ENCODE measurements at places on chromosomes 5 and 9.

DNA sequence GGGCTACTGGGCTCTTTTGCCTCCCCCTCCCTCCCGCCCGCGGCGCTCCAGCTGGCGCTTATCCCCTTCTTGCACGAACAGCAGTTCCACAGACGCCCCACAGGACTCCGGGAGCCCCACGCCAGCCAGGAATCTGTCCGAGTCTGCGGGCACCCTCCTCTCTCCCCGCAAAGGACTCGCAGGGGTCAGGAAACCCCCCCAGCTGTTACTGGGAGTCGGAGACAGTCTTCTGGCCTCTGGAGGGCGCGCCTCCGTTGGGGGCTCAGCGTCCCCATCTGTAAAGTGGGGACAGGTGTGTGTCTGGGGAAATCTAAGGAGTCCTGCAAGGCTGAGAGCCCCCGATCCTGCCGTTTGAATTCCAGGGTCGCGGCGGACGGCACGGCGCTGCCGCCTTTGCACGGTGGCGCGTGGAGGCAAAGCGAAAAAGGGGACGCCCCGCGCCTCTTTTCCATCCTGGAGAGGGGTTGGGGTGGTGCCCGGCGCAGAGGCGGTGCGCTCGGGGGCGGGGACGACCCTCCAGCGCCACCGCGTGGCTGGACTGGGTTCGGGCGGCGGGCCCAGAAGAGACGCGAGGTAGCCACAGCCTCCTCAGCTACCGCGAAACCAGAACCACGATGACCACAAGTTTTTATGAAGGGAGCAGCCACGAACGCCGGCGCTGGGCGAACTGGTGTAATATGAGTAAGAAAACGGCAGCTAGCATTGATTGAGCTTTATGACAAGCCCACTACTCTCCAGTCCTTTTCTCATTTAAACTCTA, 2.8 kb upstream of the CCIN start:
- DNase-seq = no peak

- DNase-seq = no peak
These were observed 40.7 kb downstream of the NR3C1 start for GRCh38 chr5:143362664-143363227.

- no peak for DNase-seq
These were observed 1.4 kb downstream of the GDA start for GRCh38 chr9:72150661-72151060.

GRCh38 chr5:91390268-91390667, 7.2 kb upstream of the ARRDC3 start:
- no peak for DNase-seq

DNA sequence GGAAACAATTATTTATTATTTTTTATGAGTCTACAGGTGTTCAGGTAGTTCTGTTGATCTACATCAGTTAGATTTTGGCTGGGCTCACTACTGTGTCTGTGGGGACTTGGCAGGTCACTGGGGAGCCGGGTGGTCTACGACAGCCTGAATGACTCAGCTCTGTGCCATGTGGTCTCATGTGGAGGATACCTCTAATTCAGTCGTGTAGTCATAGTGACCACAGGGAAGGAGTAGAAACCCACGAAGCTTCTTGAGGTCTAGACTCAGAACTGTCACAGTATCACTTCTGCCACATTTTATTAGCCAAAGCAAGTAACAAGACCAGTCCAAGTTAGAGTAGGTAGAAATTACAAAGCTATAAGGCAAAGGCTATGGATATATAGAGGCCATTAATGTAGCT, 64.7 kb upstream of the GRAMD2B start:
- no peak for DNase-seq

DNA sequence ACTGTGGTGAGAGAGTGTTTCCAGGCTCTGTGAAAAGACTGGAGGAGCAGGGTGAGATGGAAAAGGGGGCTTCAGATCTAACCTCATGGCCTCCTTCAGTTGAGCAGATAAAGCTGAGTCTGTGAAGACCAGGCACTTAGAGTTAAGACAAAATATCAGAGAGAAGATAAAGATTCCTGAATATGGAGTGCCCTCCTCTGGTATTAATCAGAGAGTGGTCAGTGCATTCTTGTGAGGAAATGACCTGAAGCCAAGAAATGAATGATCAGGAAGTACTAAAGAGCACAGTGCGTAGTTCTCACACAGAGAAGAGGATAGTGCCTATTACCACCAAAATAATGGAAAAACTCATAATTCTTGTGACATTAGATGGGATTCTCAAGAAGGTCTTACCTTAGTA, 1417.0 kb upstream of the ACO1 start:
- DNase-seq = no peak

DNA sequence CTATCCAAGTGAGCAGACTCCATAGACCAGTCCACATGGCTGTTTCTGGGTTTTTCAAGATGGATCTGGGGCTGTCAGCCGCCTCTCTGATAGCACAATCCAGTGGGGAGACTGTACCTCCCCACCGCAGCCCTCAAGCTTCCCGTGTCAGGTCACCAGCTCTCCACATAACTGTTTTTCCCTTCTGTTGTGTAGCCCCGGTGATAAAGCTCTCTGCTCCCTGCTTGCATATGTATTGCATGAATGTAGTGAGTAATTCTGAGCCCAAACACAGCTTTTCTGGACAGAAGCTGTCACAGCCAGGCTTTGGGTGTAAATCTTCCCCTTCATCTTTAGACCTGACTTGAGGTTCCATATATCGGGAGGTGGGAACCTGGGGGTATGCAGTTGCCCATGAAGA, 23.1 kb upstream of the CFAP157 start:
- peak; percentile 45 for DNase-seq

DNA sequence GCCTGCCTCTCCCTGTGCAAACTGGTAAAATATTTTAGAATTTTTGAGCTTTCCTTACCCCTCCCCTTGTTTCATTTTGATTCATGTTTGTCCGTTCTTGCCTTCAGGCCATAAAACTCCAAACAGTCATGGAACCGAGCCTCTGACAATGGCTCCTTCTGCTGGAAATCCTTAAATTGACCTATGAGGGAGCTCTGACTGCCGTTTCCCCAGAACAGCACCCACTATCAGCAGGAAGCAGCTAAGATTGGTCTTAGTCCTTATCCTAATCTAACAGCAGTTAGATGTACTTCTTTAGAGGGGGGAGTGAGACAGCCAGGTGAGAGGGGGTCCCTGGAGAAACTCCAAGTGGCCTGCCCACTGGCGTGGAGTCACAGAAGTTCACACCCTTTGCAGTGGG, 106.7 kb downstream of the FAM174A start:
- no peak for DNase-seq

GRCh38 chr9:127105805-127106465, 16.5 kb downstream of the ANGPTL2 start:
- DNase-seq = no peak

GRCh38 chr5:135671052-135671705, 92.4 kb upstream of the CXCL14 start:
- no peak for DNase-seq

- DNase-seq = no peak
These were observed 15.4 kb downstream of the FAM81B start for GRCh38 chr5:95406426-95407090.

DNA sequence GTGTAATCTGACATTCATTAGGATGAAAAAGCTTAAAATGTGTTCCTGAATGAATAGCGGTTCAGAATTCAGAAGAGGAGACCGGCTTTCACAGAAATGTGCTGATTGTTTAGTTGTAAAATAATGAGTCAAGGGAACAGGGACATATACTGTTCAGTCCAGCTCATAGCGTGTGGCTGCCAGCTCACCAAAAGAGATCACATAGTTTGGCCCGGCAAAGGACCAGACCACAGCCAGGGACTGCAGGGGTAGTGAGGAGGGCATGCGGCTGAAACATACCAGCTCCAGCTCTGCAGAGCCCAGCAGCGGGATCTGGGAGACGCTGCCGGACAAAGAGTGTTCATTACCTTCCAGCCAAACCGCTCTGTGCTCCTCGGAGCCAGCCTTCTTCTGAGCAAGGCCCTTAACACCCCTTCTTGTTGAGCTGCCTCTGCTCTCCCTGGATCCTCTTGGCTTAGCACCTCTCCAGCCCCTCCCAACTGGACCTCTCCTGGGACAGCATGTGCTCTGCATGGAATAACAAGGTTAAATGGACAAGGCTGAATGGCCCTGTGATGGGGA, 116.8 kb upstream of the CNTLN start:
- DNase-seq = peak; percentile 91

DNA sequence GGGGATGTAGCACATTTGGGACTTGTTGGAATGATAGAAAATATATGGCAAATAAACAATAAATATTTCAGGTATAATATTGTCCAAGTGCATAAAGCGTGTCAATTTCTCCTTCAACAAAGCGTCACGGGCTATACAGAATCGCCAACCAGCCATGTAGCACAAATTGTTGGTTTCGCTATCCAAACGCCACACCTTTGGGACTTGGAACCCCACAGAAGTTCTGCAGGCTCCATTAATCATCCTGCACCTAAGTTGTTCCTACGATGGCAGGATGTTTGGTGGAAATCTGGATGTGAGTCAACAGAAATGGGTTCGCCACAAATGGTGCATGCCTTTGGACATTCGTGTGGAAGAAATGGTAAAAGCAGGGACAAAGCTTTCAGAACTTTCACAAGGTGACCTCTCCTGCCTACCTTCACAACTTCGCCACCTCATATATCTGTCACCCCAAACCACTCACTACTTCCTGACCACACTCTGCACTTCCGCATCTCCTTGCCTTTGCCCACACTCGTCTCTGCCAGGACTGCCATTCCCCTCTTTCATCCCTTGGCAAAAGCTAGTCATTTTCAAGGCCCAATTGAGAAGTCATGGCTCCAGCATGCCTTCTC, 95.7 kb downstream of the LHFPL2 start:
- DNase-seq = no peak

DNA sequence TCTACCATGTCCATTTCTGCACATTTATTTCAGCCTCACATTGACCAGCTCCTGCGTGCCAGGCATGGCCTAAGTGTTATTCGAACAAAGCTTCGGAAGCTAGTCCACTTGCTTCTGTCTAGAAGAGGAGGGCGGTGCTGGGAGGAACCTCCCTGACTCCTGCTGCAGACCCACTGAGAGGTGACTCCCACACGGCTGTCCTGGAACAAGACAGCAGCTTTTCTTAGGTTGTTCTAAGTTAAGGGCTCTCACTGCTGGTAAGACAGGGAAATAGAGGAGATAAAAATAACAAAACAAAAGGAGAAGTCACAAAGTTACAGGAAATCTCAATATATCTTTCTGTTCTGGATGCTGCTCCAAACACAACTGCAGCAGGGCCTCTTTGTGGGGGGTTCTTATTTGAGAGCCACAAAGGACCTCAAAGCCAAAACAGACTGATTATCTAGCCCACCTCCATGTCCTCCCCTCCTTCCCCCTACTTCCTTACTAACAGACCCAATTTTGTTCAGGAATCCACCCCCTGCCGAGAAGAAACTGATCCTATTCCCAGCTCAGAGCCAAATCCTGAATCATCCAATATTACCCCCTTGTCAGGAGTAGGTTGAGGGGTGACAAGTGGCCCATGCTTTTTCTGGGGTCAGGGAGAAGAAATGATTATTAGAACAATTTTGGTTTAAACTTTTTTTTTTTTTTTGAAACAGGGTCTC, 28.4 kb upstream of the KCNIP1 start:
- DNase-seq = no peak

- no peak for DNase-seq
These were observed 117.5 kb upstream of the OTULINL start for GRCh38 chr5:14464096-14464495.

DNA sequence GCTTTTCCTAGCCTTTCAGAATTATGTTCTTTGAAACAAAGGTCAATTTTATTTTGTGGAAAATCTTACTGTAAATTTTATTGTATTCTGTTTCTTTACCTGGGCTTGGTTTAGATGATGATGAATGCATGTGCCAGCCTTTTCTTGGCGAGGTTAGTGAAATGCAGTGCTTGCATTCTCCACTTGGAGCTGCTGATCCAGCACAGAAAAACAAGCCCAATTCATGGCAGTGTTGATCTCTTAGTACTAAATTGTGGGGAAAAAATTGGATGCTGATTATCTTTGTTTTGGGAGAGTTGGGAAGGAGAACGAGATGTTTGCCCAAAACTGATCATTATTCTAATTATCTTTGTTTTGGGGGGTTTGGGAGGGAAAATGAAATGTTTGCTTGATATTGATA, 3.7 kb downstream of the HABP4 start:
- peak; percentile 47 for DNase-seq

- no peak for DNase-seq
These were observed 65.3 kb downstream of the GADD45G start for GRCh38 chr9:89670114-89670513.

- no peak for DNase-seq
These were observed 20.7 kb downstream of the PTPN3 start for GRCh38 chr9:109477258-109478050.

DNA sequence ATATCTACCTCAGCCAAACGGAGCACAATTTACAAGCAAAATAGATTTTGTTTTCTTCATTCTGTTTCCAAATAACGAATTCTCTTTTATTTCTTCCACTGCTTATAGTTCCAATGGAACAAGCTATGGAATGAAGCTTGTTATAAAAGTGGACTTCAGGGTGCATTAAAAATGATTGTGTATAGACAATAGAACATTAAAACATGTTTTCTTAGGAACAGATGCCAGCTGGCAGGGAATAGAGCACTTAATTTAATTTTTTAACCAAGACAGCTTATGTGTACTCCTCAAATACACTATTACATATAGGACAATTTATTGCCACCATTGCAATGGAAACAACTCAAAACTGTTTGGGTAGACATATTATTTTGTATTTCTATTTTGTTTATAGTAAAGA, 860.1 kb upstream of the TYRP1 start:
- DNase-seq = no peak

- no peak for DNase-seq
These were observed 170.7 kb downstream of the PDE4D start for GRCh38 chr5:59722874-59723273.

DNA sequence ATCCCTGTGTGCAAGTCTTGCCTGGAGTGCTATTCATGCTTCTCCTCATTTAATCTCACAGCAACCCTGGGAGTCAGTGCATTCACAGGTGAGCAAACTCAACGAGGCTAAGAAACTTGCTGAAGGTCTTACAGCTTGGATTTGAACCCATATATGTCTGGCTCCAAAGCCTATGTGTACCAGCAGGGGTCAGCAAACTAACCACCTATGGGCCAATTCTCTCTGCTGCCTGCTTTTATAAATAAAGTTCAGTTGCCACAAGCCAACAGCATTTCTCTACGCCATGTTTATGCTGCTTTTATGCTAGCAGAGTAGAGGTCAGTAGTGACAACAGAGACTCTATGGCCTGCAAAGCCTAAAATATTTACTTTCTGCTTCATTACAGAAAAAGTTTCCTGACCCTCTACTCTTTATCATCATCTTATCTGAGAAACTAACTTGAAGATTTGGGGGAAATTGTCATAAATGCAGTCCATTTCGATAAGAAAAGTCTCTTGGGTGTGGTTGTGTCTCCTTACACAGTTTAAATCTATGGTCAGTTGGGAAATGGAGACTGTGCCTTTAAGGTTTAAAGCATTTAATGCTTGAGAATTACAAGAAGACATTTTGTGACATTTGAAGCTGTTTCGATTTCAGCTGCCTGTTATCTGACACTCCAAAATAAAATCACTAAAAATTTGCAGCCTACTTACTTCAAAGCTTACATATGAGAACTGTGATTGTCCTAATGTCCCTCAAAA, 137.7 kb downstream of the PRELID2 start:
- peak; percentile 34 for DNase-seq

- peak; percentile 17 for DNase-seq
These were observed 216.9 kb downstream of the GABBR2 start for GRCh38 chr9:98491828-98492227.
